Fibroblast of pulmonary artery (primary cell): ENCODE measurements at places on chromosomes 7 and 10.

DNA sequence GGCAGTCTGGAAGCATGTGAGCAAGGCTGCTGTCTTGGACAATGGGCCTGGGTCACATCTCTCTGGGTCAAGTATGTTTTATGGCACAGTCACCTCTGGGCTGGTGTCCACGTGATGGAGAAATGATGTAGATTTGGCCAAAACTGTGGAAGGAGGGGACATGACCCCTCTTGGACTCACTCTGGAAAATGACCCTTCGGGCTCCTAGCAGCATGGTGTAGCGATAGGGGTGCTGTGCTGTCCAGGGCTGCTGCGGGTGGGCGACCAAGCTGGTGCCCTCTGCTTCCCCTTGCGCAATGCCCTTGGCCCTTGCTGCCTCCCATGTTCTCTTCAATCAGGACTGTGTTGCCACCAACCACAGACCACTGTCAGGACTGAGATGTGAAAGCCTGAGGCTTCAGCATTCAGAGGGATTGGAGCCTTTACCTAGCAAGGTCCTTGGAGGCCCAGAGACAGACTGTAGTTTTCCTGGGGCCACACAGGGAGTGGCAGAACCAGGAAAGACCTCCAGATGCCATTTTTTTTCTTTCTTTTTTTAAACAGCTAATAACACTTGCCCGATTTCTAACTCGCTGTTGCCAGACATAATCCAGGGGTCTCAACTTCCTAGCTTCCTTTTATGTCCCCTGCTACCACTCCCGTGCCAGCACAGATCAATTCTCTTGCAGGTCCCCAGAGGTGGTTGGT lies 6.1 kb downstream of the CYP26A1 start:
- no peak for DNase-seq

- DNase-seq = no peak
Observed at GRCh38 chr7:4406288-4407058, 275.6 kb upstream of the FOXK1 start.

DNA sequence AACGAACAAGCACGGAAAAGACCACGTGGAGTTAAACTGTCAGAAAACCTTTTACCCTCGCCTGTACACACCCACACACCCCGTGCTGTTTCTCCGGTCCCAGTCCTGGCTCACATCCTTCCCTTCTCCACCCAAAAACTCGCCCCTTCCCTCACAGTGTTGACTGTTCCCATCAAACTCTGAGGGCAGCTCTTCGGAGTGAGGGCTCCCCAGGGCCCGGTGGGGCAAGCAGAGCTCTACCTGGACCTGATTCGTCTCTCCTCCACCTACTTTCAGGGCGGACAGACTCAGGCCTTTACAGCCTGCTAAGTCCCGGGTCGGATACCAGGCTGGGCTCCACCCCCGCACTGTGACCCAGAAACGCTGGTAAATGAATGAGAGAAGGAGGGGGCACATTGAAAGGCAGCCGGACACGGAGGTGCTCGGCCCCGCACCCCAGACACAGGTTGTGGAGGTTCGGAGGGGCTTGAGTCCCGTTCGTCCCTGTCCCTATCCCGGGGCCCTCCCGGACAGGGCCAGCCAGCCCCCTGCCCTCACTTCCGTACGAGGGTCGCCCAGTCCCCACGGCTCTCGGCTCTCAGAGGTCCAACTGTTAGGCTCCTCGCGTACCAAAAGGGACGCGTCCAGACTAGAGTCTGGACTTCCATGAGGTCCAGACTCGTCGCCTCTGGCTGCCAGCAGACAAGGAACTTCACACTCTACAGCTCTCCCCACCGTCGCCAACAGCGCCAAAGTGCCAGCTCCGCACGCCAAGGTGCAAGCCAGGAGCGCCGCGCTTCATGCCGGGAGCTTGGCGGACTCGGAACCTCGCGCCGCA lies 31.7 kb upstream of the ASL start:
- peak; percentile 31 for DNase-seq

DNA sequence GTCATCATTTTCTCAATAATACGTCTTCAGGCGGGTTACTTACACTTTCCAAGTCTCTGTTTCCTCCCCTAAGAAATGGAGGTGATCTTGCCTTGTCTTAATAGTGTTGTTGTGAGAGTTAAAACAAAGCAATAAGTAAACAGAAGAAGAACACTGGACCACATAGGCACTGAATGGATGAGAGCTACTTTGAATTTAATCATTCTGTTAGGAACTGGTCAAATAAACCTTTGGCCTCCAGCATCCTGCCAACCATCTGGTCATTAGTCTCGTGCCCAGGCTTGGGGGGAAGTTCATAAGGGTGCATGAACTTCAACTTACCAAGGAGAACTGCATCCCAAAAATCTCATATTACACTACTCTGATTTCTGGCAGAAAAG lies 109.4 kb upstream of the C7orf33 start:
- no peak for DNase-seq

DNA sequence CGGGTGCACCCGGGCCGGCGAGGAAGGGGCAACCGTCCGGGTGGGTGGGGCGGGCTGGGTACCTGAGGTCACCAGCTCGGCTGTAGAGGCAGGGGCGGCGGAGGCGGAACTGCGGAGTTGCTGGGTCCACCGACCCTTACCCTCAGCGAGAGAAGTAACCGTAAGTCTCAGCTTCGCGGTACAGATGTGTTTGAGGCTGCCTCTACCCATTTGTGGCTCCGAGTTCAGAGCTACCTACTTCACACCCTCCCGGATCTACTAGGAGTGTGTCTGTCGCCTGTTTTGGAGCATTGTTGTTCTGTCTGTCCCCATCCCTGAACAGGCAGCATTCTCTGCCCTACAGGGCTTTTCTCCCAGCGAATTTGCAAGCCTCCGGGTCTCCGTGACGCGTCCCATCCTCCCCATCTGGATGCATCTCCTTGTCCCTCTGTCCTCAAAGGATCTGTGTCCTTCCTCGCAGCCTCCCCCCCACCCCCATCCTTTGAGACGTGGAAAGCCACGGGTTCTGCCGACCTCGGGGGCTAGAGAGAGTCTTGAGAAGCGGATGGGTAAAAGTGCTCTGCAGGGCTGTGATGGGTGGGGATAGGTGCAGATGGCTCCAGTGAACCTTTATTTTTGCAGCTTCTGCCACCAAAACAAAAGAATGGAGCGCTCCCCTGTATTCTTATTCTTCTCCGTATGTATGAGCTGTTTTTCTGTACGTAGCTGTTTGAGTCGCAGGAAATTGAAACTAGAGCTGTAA lies 757 bp downstream of the ANKIB1 start:
- no peak for DNase-seq

GRCh38 chr10:132249824-132250375 lies 57.9 kb downstream of the STK32C start:
- DNase-seq = peak; percentile 7

DNA sequence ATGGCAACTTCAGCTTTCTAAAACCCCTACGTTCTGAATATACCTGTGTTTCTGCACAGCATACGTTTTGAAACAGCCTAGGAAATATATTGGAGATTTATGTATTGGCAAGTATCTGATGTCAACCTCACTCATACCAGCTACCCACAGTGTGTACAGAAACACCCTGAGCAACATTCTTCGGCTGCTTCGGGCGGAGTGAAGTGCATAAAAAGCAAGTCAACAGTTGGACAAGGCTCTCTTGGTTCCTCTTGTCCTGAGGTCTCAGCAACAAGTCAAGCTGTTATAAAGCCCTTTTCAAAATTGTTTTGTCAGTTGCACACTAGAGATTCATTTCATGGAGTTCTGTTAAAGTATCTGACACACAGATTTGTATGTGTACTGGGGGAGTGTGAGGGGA lies 40.0 kb upstream of the PAPSS2 start:
- DNase-seq = no peak

- no peak for DNase-seq
Observed at GRCh38 chr10:130254662-130255061, 118.5 kb downstream of the GLRX3 start.

- DNase-seq = peak; percentile 77
Observed at GRCh38 chr10:4767033-4767814, 58.8 kb upstream of the AKR1E2 start.

DNA sequence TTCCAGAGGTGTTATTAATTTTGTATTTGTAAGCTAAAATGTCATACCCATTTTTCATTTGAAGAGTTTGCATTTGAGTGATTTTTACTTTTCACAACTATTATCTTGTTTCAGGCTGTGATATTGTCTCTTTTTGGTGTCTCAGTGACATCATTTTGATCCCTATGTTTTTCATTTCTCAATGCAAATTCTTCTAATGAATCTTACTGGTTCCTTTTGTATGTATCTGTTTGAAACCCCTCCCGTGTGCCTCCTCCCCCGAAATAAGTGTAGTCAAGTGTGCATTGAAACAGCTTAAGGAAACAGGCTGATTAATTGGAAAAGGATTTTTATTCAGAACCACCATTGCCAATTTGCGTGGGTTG lies 77.8 kb downstream of the SHH start:
- no peak for DNase-seq

DNA sequence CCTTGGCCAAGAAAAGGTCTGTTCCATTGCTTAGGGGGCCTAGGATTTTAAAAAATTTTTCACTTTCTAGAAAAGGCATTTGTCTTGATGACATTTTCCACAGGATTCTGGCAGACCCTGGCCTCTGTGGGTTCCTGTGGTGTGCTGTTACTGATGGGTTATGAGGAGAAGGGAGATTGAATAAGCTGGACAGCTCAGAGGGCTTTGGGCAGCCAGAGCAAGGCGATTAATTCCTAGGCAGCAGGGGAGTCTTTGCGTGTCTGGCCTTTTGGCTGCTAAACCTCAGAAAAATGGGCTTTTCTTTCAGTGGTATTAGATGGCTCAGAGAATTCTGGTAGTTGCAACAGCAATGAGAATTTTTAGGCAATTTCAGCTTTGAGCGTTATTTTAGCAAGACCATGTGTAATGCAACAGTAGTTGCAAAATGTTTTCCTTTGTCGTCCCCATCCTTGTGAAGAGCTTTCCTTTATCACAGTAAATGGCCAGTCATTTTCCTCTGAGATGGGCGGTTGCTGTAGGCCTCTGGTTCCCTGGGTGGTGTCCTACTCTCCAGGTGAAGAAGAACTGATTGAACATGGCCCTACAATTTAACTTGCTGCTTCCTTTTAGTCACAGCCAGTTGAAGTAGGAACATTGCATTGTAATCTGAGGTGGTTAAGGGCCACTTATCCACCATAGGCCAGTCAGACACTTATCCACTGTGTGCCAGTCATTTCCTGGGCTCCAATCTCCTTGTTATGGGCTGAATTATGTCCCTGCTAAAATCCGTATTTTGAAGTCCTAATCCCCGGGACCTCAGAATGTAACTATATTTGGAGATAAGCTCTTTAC lies 43.2 kb downstream of the SH2D4B start:
- no peak for DNase-seq

DNA sequence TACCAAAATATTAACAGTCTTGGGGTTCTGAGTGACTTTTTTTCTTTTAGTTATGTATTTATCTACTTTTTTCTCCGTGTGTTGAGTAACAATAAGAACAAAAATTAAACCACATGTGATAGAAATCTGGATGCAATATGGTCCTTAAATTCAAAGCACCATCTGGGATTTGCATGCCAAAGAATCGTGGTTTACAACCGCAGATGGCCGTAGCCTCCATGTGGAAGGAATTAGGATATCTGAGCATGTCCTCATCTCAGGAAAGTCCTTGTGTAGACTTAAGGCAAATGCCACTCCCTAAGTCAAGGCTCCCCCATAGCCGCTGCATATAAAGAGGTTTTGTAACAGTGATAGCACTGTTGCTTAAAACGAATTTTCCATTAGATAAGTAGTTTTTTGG lies 304.0 kb downstream of the ZEB1 start:
- DNase-seq = peak; percentile 57

DNA sequence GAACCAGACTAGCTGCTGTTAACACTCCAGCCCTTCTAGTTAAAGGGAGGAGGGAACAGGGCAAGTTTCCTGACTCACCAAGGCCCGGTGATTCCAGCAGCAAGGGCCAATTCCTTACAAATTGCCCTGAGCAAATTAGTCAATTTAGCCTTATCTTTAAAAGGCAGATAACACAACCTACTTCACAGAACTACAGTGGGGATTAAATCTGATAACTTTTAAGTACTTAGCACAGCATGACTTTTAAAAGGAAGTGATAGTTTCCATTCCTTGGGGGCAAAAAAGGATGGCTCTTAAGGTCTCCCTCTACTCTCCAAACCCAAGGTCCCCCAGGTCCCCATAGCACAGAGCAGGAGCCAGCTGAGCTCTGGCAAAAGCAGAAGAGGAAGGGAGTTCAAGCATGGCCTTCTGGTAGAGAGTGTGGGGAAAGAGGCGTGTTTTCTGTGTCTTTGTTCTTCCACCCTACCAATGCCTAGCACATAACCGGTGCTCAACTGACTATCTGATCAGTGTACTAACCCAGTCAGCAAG lies 4.0 kb downstream of the CDCA7L start:
- DNase-seq = peak; percentile 26

DNA sequence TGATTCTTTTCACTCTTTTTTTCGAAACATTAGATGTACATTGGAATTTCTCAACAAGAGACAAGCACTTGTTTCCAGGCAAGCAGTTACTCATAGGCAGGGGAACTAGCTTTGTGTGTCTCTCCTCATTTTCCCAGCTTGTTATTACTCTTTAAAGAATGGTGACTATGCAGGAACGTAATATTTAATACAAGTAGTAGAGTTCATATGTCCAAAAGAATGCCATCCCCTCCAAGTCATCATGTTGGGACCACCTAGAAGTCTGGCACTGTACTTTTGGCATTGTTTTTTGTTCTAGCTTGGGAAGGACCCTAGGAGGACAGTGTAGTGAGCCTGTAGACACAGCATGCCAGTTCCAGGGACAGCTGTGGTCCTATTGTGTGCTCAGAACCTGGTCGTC lies 650.7 kb downstream of the INHBA start:
- no peak for DNase-seq
